ENCODE measurements at places on chromosomes 12 and 14.

DNA sequence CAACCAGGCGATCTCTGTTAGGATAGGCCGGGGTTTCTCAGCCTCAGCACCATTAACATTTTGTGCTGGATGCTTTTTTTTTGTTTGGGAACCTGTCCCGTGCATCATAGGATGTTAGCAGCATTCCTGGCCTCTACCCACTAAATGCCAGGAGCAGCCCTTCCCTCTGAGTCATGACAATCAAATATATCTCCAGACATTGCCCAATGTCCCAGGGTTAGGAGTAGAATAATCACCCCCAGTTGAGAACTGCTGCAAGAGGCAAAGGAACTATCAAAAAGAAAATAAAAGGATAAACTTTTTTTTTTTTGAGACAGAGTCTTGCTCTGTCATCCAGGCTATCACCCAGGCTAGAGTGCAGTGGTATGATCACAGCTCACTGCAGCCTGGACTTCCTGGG is 76.0 kb downstream of the ACACB start:
- DNase-seq = no peak

GRCh38 chr14:84885061-84885460 is 644.9 kb upstream of the FLRT2 start:
- no peak for DNase-seq

GRCh38 chr12:103197725-103198388 is 240.4 kb downstream of the ASCL1 start:
- peak; percentile 61 for DNase-seq

- DNase-seq = no peak
These were observed 18.3 kb upstream of the JDP2 start for GRCh38 chr14:75409316-75410205.

- DNase-seq = no peak
These were observed 268.3 kb downstream of the VRK1 start for GRCh38 chr14:97065305-97066067.

- no peak for DNase-seq
These were observed 33.4 kb upstream of the SYNDIG1L start for GRCh38 chr14:74459289-74459946.

DNA sequence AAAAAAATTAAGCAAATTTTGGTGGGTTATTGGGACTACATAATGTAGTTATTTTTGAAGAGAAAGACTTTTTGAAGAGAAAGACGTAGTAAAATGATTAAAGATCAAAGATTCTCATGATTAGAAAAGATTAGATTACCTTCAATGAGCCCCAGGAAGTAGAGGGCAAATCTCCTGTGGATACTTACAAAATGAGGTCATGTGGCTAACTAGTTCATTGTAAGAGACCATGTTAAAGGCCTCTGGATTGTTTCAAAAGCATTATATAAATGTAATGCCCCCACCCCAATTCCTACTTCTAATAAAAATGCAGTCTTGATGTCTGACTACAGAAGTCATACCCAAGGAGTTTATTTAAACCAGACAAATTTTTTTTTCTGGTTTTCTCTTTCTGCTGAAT is 93.3 kb downstream of the ERGIC2 start:
- no peak for DNase-seq

DNA sequence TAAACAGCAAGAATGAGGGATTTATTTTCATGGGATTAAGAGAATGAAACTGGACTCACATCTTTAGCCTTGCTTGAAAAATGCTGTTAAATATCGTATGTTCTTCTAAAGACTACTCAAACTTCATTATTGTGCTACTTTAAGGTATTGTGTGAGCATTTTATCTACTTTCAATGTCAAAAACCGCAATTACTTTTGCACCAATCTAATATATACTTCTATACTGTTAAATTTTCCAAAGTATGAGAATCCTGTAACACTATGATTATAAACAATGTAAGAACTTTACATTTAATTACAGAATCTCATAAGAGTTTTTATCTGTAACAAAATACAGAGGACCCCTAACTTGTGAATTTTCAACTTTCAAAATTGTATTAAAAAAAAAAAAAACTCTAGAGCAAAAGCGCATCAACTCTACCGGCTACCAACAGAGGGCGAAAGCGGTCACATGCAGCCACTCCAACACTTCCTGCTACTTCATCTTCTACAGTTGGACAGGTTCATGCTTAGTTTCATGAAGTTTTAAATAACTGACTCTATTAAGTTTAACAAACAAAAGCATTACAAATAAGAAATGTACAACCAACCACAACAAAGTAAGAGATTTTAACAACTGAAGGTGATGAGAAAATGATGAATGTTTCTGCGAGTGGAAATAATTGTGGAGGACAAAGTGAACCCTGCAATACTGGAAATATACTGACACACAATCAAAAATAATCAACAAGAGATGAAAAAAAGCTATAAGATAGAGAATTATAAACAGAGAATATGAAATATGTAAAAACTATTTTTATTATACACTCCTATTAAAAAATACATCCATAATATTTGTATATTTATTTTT is 210.9 kb downstream of the MED13L start:
- DNase-seq = no peak

DNA sequence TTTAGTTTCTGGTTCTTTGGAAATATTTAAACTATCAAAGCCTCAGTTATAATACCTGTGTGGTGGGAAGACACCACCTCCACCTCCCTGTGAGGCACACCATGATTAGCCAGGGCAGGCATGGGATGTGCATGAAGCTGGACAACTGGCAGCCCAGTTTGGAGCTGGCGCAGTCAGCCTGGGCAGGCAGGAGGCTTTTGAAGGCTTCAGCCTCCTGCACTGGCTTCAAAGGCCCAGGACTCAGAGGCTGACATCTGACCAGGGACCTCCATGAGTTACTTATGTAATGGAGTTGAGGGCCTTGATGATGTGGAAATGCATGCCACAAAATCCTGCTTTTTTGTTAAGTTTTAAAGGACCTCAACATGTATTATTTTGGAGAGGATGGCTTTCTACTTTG is 30.3 kb downstream of the C14orf132 start:
- no peak for DNase-seq

- no peak for DNase-seq
These were observed 11.5 kb downstream of the ARHGEF40 start for GRCh38 chr14:21081521-21082142.

GRCh38 chr12:103560604-103561101 is 26.4 kb upstream of the STAB2 start:
- DNase-seq = no peak

DNA sequence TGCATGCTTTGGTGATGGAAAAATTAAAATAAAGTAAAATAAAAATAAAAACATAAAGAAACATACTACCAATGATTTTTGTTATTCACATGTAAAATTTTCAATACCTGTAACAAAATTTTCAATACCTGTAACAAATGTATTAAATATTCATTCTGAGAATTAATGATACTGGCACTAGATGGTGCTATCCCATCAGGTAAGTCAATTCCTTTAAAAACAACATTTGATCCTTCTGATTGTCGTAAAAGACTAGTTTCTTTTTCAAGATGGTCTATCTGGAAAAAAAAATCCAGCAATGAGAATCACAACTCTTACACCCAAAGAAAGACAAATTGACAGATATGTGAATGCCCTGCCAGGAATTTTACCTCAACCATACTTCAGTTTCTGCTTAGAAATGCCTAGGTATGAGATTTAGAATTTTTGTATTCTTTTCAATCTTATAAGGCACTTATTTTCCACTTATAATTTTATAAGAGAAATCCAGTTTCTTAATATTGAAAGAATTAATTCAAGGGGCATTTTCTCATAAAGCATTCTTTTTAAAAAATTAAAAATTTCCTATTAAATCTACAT is 30.7 kb downstream of the CEP290 start:
- peak; percentile 42 for DNase-seq

- no peak for DNase-seq
These were observed 583 bp upstream of the SDR39U1 start for GRCh38 chr14:24443053-24443665.

DNA sequence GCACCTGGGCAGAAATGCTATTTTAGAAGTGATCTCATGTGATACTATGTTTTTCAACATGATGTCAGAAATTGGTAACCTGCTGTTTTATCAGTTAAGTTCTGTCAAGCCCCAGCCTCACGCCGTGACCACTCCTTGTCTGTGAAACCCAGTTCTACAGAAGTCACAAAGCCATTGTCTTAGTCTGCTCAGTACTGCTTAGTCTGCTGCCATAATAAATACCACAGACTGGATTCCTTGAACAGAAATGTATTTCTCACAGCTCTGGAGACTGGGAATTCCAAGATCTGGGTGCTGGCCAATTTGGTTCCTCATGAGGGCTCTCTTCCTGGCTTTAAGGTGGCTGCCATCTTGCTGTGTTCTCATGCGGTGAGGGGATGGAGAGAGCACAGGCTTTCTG is 176.9 kb downstream of the PRKCH start:
- no peak for DNase-seq

DNA sequence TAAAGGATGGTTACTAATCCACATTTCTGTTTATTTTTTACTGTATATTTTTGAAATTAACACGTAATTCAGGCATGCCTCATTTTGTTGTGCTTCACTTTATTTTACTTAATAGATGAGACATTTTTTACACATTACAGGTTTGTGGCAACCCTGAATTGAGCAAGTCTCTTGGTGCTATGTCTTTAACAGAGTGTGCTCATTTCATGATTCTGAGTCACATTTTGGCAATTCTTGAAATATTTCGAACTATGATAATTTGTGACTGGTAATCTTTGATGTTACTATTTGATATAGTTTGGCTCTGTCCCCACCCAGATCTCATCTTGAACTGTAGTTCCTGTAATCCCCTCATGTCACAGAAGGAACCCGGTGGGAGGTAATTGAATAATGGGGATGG is 1120.5 kb upstream of the FLRT2 start:
- no peak for DNase-seq

- peak; percentile 78 for DNase-seq
These were observed 3.1 kb downstream of the C14orf39 start for GRCh38 chr14:60482743-60483142.

GRCh38 chr12:56040151-56040550 is 1.6 kb upstream of the RPS26 start:
- no peak for DNase-seq

DNA sequence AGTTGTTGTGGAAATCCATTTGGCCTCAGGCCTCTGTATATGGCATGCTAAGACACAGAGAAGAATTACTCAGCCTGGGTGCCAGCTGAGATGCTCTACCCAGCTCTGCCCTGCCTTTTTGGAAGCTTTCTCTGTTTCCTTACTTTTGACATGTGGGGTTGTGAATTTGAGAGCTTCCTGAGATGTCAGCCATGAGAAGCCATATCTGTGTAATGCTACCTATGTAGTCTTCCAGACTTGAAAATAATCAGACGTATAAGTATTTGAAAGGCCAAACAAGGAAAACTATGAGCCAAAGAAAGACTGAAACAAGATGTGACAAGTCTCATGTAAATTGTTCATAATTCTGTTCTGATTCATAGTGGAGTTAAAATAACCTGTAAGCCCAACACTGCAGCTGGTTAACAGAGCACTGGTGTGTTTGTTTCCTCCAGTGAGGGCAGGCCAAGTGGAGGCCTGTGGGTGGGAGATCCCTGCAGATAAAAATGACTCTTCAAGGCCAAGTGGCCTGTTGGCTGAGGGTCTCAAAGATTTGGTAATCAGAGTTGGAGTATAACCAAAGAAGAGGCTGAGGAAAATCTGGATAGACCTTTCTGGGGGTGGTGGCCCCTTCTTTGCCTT is 94.0 kb downstream of the TMX1 start:
- DNase-seq = no peak

DNA sequence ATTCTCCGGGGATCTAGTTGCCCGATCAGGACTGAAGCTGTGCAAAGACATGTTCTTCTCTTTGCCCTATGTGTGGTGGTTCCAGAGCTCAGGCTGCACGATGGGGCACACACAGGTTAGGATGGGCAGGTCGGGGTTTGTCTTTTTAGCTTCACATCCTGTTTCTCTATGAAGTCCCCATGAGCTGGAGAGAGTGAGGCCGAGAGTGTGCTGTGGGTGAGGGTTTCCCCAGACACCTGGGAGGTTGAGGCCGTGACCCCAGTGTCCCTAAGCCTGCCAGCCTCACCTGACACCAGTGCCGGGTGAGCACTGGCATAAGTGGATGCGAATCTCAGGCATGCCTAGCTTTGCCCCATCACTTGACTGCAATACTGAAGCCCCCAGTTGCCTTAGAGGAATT is 32.9 kb upstream of the IGF1 start:
- DNase-seq = no peak

- no peak for DNase-seq
These were observed 41.7 kb upstream of the NID2 start for GRCh38 chr14:52110441-52111086.

DNA sequence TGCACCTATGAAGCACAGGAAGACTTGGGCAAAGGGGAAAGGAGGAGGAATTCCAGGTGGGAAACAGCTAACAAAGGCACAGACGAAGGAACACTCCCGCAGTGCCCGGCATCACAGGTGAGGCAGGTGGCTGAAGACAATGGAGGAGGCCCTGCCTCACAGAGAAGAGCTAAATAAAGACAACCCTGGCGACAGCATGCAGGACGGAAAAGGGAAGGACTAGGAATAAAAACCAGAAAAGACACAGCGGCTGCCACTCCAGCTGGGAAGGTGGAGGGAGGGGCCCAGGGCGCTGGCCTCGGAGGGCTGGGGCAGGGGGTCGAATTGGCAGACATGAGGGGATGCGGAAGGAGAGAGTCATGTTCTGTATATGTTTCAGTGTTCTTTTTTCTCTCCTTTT is 43.0 kb upstream of the ANO2 start:
- no peak for DNase-seq

DNA sequence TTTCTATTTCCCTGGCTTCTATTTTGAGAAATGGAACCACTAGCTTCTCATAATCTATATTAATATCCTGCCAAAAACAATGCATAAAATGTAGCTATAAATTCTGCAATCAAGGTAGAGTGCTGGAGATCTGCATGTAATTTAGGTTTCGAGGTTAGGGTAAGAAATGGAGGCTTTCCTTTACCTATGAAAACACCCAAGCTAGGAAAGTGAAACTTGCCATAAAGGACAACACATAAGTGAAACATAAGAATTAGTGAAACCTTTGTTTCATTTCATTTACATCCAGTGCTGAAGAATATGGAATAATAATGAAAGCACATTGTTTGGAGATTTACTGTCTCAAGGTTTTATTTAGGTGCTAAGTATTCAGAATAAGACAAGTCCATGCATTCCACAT is 9.7 kb downstream of the CLEC2A start:
- no peak for DNase-seq

DNA sequence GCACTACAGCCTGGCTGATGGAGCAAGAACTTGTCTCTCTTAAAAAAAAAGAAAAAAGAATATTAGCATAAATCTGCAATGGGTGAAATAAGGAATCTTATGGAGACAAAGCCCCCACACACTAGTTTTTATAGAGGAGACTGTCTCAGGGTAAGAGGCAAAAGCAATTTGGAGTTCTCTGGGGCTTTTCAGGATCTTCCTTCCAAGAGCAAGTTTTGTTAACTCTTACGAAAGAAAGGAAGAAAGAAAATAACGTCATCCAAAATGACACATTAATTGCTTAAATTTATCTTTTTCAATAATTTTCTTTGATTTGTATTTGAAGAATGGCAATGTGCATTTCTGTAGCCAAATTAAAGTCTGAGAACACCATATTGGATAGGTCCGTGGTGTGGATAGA is 3.8 kb downstream of the PDE6H start:
- DNase-seq = no peak

- DNase-seq = no peak
These were observed 8.7 kb downstream of the RFC5 start for GRCh38 chr12:118025168-118025567.
